ENCODE measurements at places on chromosomes 6 and 20.

- no peak for DNase-seq
- no peak overlapping the region for H3K27ac ChIP-seq
- H3K4me1 ChIP-seq = no peaks in the 10 kb centered on the region
- no peaks in the 10 kb centered on the region for H3K36me3 ChIP-seq
These were observed 74.8 kb upstream of the DEFB112 start for GRCh38 chr6:50124572-50124971.

DNA sequence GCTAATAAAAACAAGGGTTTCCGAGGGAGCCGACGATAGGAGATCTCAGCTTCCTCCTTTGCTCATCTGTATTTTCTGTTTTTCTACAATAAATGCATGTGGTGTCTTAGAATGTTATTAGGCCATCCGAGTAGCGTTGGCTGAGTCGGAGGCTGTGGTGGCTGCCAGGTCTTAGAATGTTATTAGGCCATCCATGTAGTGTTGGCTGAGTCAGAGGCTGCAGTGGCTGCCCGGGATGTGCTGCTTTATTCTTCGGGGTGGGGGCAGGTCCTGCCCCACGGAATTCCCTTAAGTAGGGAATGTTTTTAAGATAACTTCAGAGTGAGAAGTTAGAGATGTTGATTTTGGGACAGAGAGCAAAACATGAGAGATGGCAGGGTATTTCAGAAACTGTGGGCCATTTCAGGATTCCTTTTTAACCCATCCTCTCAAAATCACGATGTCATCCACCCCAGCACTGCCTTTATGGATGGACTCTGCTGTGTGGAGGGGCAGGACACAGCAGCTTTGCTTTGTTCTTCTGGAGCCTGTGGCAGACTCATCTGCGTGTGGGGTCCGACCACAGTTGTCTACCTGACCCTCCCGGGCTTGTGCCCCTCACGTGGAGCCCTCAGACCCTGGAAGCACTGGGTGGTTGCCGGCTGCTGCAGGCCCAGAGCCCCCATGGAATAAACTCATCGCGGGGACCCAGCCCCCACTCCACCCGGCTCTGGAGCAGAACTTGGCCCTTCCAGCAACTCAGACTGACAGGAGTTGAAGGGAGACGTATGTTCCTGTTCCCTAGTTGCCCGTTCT lies 20.4 kb downstream of the OSBPL2 start:
- H3K36me3 ChIP-seq = peaks cover 41% of the 10 kb centered on the region
- H3K4me3 ChIP-seq = no peak overlapping the region
- no peak overlapping the region for H3K27ac ChIP-seq
- DNase-seq = no peak
- H3K4me1 ChIP-seq = peaks cover 13% of the 10 kb centered on the region

- no peak overlapping the region for H3K4me3 ChIP-seq
- no peaks in the 10 kb centered on the region for H3K36me3 ChIP-seq
- H3K27ac ChIP-seq = no peak overlapping the region
- H3K27me3 ChIP-seq = no peaks in the 10 kb centered on the region
- no peaks in the 10 kb centered on the region for H3K4me1 ChIP-seq
These were observed 1164.5 kb upstream of the CITED2 start for GRCh38 chr6:140538926-140539325.

DNA sequence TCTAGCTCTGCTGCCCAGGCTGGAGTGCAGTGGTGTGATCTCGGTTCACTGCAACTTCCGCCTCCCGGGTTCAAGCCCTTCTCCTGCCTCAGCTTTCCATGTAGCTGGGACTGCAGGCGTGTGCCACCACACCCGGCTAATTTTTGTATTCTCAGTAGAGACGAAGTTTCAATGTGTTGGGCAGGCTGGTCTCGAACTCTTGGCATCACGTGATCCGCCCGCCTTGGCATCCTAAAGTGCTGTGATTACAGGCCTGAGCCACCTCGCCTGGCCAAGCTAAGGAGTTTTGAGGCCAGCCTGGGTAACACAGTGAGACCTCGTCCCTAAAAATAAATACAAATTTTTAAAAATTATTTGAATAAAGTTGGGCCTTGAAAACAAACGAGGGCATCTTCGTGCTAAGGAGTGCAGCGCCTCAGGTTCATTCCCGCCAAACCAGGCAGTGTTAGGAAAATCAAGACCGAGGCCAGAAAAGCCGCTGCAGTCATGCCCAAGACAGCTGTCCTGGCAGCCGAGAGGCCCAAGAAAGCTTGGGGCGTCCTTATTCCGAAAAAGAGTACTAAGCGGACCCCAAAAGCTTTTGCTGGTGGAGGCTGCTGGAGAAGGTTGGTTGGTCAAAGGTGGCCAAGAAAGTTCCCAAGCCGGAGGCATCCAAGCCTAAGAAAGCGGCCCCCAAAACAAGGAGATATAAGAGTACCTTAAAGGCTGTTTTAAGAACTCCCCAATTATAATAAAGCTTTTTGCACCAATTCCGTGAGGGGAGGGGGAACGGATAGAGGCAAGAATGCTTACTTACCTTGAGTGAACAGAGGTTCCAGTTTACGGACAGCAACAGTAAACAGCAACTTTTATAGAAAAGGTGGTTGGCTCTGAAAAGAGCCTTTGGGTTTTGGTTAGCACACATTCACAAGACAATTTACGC lies 109.0 kb downstream of the HFE start:
- H3K27ac ChIP-seq = peak overlapping the region; percentile 98
- peaks cover 59% of the 10 kb centered on the region for H3K4me1 ChIP-seq

DNA sequence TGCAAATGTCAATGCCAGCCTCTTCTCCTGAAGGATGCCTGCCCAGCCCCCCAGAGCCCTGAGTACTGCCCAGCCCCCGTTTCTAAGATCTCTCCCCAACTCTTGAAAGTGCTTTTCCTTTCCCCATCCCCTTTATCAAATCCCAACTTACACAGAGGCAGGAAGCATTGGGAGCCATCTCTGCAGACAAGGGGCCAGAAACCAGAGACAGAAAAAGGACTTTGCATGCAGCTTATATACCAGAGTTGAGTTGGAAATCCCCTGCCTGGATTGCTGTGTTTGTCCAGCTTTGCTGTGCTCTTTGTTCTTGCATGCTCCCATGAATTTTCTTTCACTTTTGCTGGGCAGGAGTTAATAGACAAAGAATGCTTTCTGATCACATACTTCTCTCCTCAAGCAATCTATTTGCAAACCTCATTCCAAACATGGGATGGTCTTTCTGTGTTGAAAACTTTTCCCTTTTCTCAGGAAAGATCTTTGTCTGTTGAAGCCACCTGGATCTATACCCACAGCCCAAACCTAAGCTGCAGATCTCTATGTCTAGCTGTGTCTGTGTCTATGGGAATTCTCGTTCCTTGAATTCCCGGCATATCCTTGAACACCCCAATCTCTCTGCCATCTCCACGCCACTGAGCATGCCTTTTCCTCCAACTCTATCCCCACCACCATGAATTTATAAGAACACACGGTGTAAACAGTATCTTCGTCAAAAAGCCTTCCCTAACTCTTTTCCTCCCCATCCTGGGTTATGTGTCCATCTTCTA lies at the start of gene UBD:
Gene UBD, minus strand, starts transcription at position 209 of the 764 bp plus-strand sequence. Its CDS starts 31 bp downstream, at position 178.
- H3K27me3 ChIP-seq = peaks cover 64% of the 10 kb centered on the region
- no peaks in the 10 kb centered on the region for H3K36me3 ChIP-seq
- no peak for DNase-seq
- peaks cover 9% of the 10 kb centered on the region for H3K4me1 ChIP-seq

Measured in stimulated activated naive B cell treated with anti-CD40 and anti-IgM and Interleukin-4, amounts not matched to agents 10 μg/mL and 1 μg/mL and 100 μg/mL, for 72 hours (primary cell).